Kidney epithelial cell (primary cell): ENCODE measurements at places on chromosomes 7 and 10.

- DNase-seq = no peak
Measured at GRCh38 chr7:135175931-135176330, 5.4 kb upstream of the CYREN start.

DNA sequence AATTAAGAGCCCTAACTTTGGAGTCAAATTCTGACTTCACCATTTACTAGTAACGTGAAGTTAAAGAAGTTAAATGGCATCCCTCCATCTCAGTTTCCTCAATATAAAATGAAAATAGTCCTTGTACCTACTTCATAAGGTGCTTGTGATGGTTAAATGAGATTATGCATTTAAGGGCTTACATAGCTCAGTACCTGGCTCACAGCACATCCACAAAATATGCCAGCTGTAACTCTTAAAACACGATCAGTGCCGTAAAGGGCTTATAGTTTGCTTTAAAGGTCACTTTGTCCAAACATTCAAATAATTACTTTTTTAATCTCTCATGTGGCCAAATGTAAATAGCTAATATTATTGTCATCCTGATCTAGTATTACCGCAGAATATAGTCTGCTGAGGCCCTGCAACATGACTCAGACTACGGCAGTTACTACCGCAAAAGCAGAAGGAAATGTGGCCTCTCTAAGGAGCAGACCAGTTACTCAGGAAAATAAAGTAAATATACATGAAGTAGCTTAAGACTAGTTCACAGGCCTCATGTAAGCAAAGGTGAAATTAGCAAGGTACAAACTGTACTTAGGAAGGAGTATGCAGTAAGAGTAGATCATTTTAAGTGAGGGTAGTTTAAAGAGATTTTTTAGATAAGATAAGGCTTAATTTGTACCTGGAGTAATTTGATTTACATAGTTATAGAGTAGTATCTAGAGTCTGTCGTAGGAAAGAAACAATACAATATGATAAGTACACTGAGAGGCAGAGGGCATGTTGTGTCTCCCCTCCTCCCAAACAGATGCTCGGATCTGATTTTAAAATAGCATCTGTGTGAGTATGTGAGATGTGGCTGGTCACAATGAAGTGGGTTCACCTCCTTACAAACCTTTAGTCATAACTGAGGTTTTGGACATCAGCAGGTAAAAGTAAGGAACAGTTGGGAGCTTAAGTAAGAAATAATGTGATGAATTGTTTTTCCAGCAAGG lies 13.1 kb downstream of the CASP2 start:
- DNase-seq = no peak

DNA sequence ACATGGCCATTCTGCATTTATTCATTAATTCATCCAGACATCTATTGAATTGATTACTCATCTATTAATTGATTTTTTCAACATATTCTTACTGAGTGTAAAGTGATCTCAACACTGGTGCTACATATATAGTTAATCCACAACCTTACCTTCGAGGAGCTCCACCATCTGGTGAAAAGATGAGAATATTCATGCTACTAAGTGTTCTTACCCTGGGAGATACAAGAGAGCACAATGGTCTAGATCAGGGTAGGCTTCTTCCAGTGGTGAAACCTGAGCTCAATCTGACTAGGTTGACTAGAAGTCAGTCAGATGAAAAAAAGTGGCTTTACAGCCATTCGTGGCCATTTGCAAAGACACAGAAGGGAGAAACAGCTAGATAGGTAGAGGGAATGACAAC lies 507.4 kb downstream of the ANKRD7 start:
- no peak for DNase-seq

DNA sequence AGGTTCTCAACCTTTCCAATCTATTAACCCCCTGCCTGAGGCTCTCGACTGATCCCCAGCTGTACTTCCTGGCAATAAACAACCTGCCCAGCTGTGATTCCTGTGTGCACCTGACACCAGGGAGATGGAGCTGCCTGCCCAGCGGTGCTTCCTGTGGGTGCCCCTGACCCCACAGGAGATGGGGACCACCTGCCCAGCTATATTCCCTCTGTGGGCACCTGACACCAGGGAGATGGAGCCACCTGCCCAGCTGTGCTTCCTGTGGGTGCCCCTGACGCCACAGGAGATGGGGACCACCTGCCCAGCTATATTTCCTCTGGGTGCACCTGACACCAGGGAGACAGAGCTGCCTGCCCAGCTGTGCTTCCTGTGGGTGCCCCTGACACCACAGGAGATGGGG lies 184.0 kb downstream of the DIP2C start:
- DNase-seq = no peak

- DNase-seq = no peak
Measured at GRCh38 chr7:94355454-94355853, 39.2 kb upstream of the COL1A2 start.

GRCh38 chr10:77774940-77775391 lies 137.4 kb upstream of the KCNMA1 start:
- no peak for DNase-seq

DNA sequence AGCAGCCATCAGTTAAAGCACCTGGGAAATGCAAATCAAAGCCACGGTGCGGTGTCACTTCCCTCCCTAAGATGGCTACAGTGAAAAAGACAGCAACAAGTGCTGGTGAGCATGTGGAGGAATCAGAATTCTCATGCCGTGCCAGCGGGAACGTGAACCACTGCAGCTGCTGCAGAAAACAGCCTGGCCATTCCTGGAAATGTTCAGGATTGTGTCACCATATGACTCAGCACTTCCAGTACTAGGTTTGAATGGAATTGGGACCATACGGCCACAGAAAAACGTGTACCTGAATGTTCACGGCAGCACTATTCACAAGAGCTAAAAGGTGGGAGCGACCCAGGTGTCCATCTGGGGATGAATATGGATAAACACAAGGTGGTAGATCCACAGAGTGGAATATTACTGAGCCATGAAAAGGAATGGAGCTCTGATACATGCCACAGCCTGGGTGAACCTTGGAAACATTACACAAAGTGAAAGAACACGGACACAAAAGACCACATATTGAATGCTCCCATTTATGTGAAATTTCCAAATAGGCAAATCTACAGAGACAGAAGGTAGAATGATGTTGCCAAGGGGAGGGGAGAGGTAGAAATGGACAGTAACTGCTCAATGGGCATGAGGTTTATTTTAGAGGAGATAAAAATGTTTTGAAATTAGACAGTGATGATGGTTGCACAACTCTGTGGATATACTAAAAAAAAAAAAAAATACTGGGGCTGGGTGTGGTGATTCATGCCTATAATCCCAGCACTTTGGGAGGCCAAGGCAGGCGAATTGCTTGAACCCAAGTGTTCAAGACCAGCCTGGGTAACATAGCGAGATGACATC lies 61.6 kb downstream of the MICALL2 start:
- DNase-seq = no peak

DNA sequence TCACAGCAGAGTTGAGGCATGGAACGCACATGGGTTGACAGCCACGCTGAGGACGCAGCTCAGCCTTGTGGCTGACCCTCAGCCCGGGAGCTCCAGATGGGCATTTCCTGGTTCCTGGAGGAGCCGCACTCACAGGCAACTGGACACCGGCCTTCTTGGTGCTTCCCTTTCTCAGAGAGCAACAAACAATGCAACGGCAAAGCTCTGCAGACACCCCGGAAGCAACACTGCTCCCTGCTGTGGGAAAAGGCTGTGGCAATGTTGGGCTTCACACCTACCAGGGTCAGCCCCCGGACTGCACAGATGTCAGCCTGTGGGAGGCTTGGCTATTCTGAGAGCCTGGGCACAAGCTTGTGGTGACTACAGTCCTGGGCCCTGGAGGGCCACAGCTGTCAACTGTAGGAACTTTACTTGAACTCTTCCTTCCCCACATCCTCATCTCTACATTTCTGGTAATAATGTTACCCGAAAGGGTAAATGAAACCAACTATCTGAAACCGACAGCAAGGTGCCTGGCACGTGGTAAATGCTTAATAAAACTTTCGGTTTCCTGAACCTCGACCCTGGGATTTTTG lies 597.5 kb upstream of the MKI67 start:
- DNase-seq = no peak

GRCh38 chr10:48507933-48508790 lies 96.7 kb downstream of the ARHGAP22 start:
- no peak for DNase-seq

- DNase-seq = no peak
Measured at GRCh38 chr7:79357101-79357500, 96.4 kb downstream of the MAGI2 start.

GRCh38 chr10:75410132-75411005 lies 8.8 kb upstream of the ZNF503 start:
- no peak for DNase-seq

DNA sequence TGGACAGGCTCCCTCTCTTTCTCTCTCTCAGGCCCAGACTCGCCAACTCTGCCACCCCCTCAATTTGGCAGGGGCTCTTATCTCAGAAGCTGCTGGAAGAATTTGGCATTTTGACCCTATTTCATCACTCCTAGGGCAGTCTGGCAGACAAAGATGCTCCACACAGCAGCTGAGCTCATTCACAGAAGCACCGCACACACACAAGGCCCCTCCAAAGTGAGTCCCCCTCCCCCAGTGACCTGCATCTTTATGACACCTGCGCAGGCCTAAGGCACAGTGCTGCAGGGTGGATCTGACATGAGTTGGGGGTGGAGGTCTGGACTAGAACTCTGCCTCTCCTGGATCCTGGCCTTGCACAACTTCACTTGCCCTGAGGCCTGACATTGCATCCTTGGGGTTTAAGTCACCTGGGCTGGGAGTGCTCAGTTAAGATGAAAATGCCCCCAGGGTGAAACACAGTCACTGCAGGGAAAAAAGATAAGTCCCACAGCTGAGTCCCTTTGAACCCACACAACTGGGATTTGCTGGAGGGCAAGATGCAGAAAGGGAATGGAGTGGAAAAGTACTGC lies 41.1 kb upstream of the DUSP5 start:
- DNase-seq = no peak

DNA sequence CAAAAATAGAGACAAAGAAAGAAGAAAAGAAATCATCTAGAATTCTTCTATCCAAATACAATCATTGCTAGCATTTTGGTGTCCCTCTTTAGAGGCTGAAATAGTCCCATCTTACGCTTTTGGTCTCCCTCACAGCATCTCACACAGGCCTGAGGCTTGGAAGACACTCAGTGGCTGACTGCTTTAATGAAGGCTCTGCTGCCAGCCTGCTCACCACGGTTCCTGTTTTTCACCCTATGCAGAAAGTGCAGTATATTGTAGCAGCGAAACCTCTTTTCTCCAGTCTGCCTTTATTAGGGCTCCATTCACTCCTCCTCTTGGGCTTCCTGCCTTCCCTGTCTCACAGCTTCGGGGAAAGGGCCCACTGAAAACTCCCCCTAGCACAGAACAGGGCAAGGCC lies 102.2 kb downstream of the JCAD start:
- no peak for DNase-seq

DNA sequence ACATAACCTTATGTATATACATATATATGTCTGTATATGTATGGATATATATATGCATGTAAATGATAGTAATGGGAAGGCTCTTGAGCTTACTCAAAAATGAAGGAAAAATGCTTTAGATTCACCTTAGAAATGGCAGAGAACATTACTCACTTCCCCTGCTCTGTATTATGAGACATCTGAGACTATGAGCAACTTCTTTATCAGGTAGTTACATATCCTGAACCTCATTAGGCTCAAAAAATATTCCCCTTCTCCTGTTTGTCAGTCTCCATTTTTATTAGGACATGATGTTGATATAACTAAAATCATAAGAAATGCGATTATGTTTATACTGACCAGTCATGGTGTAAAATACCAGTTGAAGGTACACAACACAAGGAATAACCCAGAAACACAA lies 800.1 kb upstream of the ZWINT start:
- no peak for DNase-seq

- no peak for DNase-seq
Measured at GRCh38 chr7:133376514-133376913, 123.6 kb downstream of the EXOC4 start.

- no peak for DNase-seq
Measured at GRCh38 chr10:15744217-15744865, 24.6 kb upstream of the ITGA8 start.

- no peak for DNase-seq
Measured at GRCh38 chr7:131720703-131721102, 164.3 kb upstream of the PODXL start.

GRCh38 chr10:58608351-58608750 lies 95.7 kb downstream of the BICC1 start:
- DNase-seq = no peak

- DNase-seq = no peak
Measured at GRCh38 chr7:96116173-96116572, 205.7 kb downstream of the SLC25A13 start.

- no peak for DNase-seq
Measured at GRCh38 chr7:71349682-71350481, 217.9 kb downstream of the GALNT17 start.

DNA sequence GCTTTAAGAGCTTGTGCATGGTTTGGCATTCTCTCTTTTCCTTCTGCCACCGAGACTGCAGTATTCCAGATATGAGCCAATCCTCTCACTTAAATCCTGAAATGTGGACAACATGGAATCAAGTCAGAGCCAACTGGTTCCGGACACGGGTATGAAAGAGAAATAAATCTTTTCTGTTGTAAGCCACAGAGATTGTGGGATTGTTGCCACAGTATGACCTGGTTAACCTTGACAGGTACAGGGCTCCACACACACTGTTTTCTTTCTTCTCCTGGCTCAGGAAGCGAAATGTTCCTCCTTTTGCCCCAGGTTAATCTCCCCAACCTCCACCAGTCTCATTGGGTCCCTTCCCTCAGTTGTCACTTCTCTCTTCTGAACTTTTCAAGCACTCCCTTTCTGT lies 6.5 kb upstream of the NAMPT start:
- no peak for DNase-seq

- DNase-seq = no peak
Measured at GRCh38 chr7:122465296-122465695, 160.7 kb upstream of the FEZF1 start.

- no peak for DNase-seq
Measured at GRCh38 chr7:2003451-2003930, 229.3 kb downstream of the MAD1L1 start.

DNA sequence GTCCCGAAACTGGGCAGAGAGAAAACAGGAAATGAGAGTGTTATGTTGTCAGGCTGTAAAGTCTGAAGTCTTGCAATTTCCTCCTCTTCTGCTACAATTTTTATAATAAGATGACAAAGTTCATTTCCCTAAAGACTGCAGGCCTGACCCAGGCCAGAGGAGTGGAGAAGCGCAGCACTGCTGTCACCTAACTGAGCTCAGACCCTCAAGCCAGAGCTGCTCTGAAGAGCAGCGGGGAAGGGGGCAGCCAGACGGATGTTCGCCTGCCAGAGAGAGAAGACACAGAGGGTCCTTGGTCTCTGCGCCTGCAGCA lies 12.6 kb upstream of the AOAH start:
- no peak for DNase-seq

DNA sequence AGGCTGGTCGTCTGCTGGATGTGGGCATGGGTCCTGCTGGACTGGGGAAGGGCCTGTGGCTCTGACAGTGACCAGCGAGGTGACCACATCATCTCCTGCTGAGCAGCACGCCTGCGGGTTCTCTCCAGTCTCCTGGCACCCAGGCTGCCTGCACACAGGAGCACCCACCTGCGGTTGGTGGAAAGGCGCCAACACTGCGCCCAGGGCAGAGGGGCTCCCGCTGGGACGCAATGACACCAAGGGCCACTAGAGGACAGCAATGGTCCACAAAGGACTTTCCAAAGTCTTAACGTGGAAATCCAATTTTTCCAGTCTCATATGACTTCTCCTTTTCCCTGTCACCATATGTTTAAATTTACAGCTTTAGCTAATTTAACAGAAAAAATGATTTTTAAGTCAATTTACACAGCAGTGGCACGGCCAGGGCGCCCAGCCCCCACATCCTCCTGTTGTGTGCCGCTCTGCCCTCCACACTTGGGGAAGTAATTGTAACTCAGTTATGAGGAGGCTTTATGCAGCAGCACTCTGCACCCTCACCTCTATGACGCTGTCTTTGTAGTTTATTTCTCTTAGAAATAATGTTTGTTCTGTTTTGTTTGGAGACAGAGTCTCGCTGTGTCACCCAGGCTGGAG lies 38.1 kb downstream of the CFAP46 start:
- DNase-seq = no peak
